Activated T-cell treated with anti-CD3 and anti-CD28 coated beads for 1 hour (primary cell): ENCODE measurements at places on chromosomes 1 and 21.

DNA sequence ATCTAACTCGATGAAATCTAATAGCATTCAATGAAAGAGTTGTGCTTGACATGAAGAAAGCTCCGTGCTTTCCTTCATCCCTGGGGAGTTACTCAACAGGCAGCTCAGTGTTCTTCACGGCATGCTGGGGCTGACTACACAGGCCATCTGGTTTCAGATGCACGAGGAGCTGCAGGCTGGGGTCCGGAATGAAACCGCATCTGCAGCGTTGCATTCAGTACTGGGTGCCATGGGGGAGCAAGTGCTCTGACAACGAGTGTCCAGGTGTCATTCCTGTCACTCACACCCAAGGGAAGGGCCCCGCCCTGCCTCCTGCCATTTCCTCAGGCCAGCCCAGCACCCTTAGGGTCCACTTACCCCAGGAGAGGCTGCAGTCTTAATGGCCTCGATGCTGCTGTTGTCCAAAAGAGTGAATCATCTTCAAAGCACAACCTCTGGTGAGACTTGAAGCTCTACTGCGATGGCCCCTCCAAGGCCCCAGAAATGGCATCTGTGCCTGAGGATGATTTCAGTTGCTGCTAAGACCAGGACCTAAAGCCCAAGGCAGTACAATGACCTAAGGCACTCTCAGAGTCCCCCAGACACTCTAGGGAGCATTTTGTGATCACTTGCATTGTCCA is 61.4 kb downstream of the STUM start:
- DNase-seq: no peak

DNA sequence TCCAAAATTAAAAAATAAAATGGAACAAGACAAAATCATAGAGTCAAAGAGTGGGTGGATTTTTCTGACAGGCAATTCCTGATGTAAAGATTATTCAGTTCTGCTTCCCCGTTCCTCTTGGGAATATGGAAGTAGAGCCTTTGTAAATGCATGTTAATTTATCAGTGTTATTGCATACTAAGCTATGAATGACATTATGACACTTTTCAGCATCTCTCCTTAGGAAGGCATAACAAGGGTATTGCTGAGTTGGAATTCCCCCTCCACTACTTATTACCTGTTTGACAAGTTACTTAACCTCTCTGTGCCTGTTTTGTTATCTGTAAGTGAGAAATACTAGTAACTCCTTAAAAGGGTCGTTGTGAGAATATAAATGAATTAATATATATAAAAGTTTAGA is 640.4 kb downstream of the LMO4 start:
- DNase-seq: no peak

GRCh38 chr1:160082926-160083325 is 1.6 kb downstream of the KCNJ9 start:
- DNase-seq: no peak

GRCh38 chr21:43596616-43597015 is 62.7 kb downstream of the HSF2BP start:
- DNase-seq: no peak

DNA sequence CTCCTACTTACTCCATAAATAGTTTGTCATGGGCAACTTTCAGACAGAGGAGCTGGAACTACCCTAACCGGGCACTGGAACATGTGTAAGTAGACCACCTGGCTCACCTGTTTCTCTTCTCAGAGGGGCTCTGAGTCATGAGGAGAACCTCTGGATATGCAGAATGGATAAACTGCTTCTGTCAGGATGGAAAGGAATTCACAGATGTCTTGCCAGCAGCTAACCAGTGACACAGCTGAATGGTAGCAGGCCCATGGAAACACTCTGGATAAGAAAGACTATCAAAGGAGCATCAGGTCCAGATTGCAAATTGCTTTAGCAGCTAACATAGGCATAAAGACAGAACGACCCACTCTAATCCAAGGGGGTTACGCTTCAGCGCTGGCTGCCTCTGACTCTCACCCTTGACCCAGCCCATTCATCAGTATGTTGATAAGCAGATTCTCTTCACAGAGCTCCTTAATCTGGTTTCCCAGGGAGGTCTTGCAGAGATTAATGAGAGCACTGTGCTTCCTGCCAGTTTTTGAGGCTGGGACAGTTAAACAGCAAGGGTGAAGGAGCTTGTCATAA is 54.2 kb downstream of the HIVEP3 start:
- DNase-seq: no peak

- no peak for DNase-seq
Observed at GRCh38 chr1:231723146-231723545, 96.6 kb downstream of the DISC1 start.

GRCh38 chr1:54651608-54652007 is 10.0 kb downstream of the MROH7 start:
- DNase-seq: no peak

DNA sequence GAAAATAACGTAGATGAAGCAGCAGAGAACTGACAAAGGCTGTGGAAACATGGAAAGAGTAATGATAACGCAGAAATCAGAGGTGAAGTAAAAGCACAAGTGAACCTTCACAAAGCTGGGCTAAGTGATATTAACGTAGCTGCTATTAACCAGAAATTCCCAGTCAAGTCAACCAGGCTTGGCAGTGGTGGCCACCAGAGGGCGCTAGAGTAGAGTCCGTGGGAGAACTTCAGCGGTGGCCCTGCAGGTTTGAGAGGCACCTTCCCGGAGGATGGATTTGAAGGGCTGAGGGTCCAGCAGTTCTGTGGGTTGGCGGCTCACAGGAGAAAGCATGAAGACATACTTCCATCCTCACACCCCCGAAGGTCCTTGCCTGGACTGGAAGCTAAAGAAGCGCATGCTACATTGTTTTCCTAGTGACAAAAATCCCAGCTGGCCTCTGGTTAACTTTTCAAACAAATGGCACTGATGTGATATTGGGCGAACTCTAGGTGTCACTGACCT is 81.7 kb upstream of the ZNF648 start:
- DNase-seq: peak; percentile 95

DNA sequence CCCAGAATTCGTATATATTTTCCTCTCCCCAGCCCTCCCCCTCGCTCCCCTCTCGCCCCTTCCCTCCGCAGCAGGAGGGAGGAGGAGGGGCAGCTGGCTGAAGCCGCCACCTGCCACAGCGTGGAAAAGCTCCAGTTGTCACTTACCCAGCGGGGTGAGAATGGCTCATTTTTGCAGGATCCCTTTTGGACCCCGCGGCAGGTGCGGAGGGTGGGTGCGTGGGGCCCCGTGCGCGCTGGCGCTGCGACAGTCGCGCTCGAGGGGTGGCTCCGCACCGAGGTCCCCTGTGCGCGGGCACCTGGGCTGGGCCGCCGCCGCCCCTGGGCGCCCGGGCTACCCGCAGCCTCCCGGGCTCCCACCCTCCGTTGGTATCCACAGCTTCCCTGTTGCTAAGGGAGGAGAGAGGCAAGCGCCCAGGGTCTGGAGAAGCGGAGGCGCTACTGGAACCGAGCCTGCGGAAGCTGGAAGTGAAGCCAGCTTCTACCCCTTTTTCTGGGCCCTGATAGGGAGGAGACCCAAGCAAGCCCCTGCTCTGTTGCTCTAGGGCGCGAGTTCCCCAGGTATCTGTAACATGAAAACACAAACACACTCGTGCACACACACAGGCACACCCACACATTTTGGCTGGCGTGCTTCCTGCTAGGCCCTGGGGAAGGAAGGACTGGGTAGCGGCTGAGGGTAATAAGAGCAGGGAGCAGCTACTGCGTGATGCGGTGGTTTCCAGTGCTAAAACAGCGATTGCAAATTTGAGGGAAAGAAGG is at the start of gene ERICH3:
ERICH3 (minus strand) TSS at position 442 of the 761 bp plus-strand sequence; CDS start at position 169, 273 bp downstream.
- DNase-seq: no peak

GRCh38 chr1:116379674-116380498 is 6.8 kb downstream of the ATP1A1 start:
- no peak for DNase-seq
